ENCODE measurements at places on chromosomes 4 and X.

DNA sequence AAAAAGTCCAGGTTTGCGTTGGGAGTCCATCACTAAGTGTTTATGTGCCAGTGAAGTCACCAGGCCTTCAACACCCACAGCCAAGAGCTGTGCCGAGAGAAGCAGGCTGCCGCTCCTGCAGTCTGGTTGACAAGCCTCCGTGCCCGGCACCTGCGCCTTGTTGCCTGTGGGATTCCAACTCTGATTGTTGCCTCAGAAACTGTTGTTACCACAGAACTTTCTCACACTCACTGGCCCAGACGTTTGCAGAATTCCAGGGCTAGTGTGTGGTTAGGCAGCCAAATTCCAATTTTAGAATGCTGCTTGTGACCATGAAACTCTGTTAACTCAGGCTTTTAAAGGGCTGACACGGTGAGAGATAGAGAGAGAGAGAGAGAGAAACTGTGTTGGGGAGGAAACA lies 119.5 kb upstream of the LIMCH1 start:
- DNase-seq = peak; percentile 63

DNA sequence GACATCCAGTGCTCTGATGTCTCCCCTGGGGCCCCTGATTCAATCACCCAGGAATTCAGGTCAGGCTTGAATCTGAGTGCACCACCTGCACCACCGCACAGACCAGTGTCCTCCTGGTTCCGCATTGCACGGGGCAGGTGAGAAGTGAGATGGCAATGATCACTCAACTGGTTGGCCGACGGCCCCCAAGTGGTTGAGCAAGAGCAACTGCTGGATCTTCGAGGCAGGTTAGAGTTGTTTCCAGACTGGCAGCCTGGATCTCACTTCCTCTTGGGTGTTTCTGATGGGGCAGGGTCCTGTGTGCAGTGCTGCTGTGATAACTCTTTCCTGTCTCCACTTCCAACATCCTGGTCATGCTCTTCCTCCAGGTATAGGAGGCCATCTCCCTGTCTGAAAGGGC lies 50.4 kb downstream of the C4orf50 start:
- no peak for DNase-seq

GRCh38 chrX:19836337-19836736 lies 51.1 kb downstream of the SH3KBP1 start:
- DNase-seq = no peak

DNA sequence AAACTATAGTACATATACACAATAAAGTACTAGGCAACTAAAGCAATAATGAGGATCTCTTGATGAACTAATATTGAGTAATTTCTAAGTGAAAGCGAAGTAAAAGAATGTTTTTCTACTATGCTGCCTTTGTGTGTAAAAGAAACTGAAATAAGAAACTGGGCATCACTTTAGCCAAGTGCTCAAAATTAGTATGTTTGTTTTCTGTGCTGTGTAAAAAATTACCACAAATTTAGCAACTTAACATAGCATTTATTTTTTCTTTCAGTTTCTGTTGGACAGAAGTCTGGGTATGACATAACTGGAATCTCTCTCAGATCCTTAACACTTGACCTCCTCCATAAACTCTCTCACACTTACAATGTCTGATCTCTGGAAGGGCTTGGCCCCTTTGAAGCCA lies 687.1 kb upstream of the MAGEB2 start:
- DNase-seq = no peak

GRCh38 chrX:49060914-49061313 lies 2.1 kb downstream of the CCDC120 start:
- no peak for DNase-seq

DNA sequence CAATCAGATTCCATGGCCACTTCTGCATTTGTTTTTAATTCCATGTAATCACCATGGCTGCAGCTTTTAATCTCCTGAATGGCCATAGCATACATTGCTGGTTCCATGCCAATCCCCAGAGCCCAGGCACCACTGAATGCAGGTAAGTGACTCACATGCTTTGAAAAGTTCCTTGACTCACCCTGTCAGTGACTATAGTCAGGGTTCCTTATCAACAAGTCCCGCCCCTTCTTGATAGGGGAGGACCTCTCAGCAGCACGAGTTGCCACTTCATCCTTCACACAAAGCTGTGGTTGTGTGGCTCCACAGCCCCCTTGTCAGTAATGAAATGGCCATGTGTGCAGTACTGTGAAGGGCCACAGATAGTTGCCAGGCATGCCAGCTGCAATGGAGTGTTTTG lies 516.6 kb downstream of the PPARGC1A start:
- DNase-seq = no peak

- DNase-seq = no peak
Observed at GRCh38 chrX:129720741-129721140, 18.0 kb upstream of the XPNPEP2 start.

DNA sequence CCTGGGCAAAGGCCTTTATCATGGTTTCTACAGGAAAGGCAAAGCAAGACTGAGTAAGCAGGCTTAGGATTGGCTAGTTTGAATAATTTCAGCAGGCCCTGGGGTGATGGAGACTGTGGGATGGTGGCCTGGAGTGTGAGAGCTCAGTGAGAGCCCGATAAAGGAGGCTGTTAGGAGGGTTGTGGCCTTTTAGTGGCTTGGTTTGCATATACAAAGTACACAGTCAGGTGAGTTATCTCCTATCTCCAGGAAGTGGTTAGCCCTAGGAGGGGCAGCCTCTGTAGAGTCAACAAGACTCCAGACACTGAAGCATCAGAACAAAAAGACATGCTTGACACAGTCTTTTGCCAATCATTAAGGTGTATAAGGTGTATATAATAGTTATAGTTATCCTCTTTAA lies 157.2 kb downstream of the CFAP299 start:
- no peak for DNase-seq

GRCh38 chrX:84488426-84488825 lies 13.8 kb downstream of the HDX start:
- no peak for DNase-seq

- no peak for DNase-seq
Observed at GRCh38 chr4:25859429-25860148, 3.2 kb downstream of the SEL1L3 start.

All from anterior cingulate cortex (tissue), 58 donors.